ENCODE measurements at places on chromosomes 6 and 20.

DNA sequence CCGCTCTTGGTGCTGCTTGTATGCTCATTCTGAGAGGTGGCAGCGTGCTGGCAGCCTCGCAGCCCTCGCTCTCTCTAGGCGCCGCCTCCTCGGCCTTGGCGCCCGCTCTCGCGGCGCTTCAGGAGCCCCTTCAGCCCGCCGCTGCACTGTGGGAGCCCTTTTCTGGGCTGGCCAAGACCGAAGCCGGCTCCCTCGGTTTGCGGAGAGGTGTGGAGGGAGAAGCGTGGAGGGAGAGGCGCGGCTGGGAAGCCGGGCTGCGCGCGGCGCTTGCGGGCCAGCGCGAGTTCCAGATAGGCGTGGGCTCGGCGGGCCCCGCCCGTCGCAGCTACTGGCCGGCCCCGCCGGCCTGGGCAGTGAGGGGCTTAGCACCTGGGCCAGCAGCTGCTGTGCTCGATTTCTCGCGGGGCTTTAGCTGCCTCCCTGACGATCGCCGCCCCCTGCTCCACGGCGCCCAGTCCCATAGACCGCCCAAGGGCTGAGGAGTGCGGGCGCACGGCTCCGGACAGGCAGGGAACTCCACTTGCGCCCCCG lies 19.5 kb upstream of the FAM8A1 start:
- DNase-seq = peak; percentile 38

DNA sequence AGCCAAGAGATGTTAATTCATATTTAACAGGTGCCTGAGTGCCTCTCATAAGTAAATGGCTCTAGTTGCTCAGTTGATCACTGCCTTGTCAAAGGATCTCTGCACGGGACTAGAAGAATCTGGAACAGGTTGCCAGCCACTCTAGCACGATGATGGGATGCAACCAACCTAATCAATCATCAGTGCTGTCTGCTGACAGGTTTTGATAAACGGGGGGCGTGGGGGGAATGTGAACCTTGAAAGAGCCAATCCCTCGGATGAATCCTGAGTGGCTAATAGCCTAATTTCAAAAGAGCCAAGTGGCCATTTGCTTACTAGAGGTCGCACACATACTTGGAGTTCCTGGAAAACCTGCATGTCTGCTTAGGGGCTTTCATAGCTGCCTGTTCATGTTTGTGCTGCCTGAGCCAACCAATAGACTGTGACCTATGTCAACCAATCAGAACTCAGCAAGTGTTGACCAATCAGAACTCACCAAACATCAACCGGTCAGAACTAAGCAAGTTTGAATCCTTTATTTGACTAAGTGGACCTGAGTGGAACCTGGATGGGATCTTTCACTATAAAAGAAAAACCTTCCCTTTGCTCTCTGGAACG lies 43.5 kb upstream of the ECI2 start:
- no peak for DNase-seq

GRCh38 chr6:75467966-75468365 lies 25.6 kb downstream of the FILIP1 start:
- DNase-seq = no peak

DNA sequence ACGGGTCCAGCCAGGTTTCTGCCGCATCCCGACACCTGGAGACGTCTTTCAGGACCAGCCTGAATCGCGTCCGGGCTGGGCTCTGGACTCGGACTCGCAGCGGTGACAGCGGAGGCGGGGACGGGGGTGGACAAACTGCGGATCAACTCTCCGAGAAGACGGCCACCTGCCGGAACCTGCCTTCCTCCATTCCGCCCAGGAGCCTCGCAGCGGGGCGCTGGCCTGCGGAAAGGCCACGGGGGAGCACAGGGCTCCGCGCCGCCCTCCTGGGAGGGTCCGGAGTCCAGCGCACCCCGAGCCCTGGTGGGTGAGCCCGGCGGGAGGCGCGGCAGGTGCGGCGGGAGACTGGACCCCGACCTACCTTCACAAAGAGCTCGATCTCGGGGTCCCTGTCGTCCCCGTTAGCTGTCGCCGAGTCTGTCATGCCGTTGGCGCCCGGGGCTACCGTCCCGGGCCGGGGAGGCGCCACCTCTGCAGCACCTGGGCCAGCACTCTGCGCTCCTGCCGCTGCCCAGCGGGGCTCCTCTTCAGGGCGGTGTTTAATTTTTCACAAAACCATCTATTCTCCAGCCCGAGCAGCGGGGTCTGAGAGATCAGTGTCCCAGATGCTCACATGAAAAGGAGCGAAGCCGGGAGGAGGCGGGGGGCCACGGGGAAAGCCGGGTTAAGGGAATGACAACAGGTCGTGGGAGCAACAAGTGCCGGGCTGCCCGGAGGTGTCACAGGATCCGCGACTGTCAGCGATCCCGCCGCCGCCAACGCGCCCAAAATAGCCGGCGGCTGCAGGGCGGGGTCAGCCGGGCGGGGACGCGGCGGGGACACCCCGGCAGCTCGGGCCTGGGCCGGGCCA lies at the start of gene CLIC5:
TSS of gene CLIC5 (minus strand) at position 742 of the 850 bp plus-strand sequence. CDS start at position 424, 318 bp downstream.
- DNase-seq = no peak

DNA sequence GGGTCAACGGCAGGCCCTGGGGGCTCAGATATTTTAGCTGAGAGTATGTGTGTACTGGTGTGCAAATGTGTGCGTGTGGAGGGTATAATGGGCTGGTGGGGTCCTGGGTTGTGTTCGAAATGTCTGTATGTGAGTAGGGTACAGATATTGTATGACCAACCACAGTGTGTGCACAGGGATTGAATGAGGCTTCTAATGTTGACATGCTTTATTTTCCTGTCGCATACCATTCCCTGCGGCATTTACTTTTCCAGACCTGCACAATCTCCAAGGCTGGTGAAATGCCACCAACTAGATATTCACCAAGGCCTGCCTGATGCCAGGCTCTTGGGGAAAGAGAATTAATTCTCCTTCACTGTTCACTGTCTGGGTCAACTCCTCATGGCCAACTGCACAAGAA lies 441.4 kb upstream of the SULF2 start:
- no peak for DNase-seq

GRCh38 chr6:70954750-70955149 lies 2.1 kb downstream of the B3GAT2 start:
- no peak for DNase-seq

DNA sequence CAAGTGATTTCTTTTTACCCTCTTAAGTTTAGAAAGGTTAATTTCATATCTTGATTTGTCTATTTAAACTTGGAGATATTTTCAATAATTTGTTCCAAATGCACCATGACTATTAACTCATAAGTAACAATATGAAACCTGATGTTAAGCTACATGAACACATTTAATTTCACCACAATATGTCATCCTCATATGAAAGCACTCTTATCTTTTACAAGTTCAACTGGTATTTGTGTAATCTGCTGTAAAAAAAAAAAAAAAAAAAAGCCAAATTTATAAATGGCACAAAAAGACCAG lies 110.4 kb downstream of the HFE start:
- no peak for DNase-seq

GRCh38 chr20:14360416-14360815 lies 23.0 kb upstream of the FLRT3 start:
- DNase-seq = no peak

GRCh38 chr6:44564906-44565524 lies 177.5 kb downstream of the CDC5L start:
- no peak for DNase-seq

DNA sequence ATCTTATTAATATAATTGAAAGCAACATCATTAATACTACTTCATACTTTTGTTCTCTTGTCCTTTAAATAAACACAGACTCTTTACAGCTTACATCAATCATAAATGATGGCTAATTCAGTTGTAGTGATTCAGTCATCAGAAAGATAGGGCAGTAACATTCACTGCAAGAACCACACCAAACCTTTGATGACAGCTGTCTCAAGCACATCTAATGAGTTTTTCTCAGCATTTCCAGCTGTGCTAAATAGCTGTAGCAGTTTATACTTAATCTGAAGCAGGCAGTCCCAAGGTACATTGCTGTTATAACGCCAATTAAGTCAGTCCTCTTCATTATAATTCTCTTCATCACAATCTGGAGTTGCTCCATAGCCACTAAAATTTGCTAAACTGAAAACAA lies 45.7 kb downstream of the PREP start:
- DNase-seq = no peak

GRCh38 chr6:132648356-132648755 lies 10.6 kb downstream of the TAAR1 start:
- peak; percentile 52 for DNase-seq

DNA sequence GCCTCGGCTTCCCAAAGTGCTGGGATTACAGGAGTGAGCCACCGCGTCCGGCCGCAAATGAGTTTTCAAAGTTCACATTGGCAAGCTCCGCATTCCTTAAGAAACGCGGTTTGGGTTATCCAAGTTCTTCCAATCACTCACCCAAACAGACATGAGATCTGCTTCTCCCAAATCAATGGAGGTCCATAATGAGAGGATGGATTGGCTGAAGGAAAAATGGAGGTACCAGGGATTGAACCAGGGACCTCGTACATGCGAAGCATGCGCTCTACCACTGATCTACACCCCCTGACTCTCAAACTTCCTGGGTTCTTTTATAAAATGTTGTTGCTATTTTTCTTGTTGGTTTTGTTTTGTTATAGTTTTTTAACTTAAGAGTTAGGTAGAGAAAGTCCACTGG lies 170.0 kb downstream of the GPX5 start:
- peak; percentile 47 for DNase-seq

GRCh38 chr20:21437816-21438215 lies 40.5 kb upstream of the NKX2-4 start:
- DNase-seq = no peak

DNA sequence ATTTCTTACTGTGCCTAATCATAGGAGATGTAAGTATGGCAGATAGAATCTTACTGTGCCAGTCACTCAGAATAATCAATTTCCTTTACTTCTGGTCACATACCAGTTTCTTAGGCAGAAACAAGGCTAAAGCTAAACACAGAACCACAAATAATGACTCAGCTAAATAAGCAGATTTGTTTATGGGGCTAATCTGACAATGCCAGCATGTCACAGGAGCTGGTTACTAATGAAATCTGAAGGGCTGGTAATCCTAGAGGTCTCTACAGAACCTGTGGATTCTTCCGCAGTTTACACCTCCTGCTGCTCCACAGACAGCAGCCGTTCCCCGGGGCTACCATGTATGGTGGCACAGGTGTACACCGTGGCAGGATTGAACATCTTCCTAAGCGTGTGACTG lies 80.8 kb downstream of the LYRM4 start:
- DNase-seq = no peak

- no peak for DNase-seq
Observed at GRCh38 chr6:187210-187861, 105.0 kb upstream of the DUSP22 start.

DNA sequence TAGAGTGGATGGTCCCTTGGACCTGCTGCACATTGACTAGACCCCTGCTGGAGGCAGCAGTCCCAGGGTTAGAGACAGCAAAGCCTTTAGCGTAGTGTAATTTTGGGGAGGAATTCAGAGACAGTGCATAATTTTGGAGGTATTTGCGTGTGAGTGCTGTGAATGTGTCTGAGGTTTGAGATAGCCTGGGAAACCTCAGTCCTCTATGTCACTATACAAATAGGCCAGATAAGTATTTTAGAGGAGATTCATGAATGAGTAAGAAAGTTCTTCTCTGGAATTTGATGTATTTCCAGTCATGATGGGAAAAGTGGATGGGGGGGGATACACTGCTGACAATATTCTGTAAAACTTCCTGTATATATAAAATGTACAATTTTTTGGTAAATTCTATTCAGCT lies 25.8 kb upstream of the MTRF1L start:
- no peak for DNase-seq

GRCh38 chr6:133040094-133040802 lies 200.9 kb upstream of the EYA4 start:
- peak; percentile 28 for DNase-seq

DNA sequence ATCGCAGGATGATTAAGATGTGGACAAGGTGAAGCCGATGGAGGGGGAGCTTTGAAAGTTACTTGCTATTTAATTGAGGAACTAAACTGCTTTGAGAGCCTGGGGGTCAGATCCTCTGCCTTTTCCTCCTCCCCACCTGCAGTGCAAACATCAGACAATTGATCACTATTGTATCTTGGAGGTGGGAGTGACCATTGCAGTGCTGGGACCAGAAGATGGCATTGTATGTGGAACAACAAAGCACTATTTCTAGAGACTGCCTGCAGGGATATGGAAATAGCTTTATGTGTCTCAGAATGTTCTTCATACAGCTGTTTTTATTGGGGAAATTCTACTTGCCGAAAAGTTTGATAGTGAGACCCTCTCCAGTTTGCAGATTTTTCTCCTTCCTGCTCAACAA lies 4.2 kb downstream of the MOG start:
- no peak for DNase-seq

DNA sequence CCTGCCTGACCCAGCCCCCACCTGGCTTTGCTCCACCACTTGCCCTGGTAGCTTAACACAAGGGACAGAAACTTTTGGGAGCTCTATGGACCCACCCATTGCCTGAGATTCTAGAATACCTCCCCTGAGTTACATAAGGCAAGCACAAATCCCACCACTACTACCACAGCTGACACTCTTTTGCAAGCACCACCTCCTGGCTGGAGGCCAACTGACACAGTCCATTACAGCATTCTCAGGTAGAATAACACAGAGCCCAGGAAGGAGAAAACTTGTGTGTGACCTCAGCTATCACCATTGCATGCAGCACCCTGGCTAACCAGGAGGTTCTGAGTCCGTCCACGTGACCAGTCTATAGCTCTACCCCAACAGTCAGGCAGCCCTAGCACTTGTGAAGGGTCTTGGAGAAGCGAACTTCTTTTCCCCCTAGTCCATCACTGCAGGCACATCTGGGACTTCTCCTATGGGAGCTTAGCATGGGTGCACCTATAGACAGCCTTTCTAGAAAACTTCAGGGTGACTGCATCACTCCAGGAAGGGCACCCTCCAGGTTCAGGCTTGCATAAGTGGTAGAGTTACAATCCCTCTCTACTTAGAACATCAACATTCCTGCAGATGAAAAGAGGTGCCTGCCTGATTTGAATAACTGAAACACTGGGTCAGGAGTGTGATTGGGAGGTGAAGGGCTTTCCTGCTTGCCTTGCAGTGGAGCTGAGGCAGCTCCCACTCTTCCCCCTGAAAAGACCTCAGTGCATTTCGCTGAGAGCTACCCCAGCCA lies 30.1 kb downstream of the CITED2 start:
- DNase-seq = no peak

DNA sequence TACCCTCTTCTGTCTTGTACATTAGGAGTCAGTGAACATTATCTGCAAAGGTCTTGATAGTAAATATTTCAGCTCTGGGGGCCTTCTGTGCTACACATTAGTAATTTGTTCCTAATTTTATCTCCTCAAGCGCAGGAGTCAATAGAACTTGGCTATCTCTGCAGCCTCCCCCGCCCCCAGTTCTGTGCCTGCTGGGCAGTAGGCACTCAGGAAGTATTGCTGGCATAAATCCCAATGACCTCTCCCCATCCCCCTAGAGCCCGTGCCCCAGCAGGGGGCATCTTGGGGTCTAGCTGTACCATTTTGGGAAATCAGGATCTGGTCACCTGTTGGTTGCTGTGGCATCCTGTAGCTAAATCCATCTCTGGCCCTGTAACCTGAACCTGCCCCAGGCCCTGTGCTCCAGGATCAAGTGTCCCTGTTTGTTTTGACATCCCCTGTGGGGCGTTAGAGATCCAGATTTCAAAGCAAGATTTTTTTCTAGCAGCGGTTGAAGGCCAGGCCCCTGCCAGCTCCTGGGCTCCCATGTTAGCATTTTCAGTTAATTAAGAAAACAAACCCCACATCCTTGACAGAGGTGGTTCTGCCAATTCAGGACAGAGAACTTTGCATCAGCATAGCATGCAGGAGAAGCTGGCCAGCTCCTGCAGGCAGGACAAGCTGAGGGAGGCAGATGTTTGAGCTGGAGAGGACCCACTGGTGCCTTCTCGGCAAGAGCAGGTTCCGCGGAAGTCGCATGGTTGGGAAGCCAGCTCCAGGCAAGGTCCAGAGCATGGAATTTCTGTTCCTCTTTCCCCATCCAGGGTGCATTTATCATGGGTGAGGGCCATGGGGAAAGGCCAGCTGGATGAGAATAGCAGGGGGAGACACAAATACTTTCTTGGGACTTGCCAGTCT lies 32.1 kb downstream of the DAAM2 start:
- DNase-seq = peak; percentile 44
